Right cardiac atrium (tissue), 5 donors: ENCODE measurements at places on chromosomes 2 and 18. TPM values are rescaled to one million over a fixed set of nuclear protein-coding genes. Genes with fewer than 3 reads are reported as not detected.
A peak's percentile ranks its signal among the peaks of the same experiment; 100 is the strongest.

LRRTM1 gene
- total RNA-seq, result 0.97 TPM

SPP2 gene
- not detected for total RNA-seq

DNA sequence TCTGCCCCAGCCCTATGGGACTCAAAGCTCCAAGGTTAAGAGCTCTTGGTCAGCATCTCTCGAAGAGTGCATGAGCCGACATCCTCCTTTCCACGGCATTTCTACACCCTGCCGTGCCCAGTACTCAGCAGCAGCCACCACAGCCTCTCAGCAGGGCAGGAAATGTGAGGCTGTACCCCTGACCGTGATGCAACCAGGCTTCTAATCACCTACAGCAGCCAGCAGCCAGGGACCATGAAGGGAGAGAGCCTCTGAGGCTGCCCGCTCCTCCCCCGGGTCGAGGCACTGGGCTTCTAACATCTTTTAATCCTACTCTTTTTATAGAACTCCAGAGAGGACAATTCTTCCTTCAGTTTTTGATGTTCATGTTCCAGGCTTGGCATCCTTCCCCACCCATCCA is 6.5 kb downstream of the CYS1 start:
- no peak for DNase-seq

GRCh38 chr18:44876024-44876423 is 195.3 kb downstream of the SETBP1 start:
- no peak for DNase-seq

DNA sequence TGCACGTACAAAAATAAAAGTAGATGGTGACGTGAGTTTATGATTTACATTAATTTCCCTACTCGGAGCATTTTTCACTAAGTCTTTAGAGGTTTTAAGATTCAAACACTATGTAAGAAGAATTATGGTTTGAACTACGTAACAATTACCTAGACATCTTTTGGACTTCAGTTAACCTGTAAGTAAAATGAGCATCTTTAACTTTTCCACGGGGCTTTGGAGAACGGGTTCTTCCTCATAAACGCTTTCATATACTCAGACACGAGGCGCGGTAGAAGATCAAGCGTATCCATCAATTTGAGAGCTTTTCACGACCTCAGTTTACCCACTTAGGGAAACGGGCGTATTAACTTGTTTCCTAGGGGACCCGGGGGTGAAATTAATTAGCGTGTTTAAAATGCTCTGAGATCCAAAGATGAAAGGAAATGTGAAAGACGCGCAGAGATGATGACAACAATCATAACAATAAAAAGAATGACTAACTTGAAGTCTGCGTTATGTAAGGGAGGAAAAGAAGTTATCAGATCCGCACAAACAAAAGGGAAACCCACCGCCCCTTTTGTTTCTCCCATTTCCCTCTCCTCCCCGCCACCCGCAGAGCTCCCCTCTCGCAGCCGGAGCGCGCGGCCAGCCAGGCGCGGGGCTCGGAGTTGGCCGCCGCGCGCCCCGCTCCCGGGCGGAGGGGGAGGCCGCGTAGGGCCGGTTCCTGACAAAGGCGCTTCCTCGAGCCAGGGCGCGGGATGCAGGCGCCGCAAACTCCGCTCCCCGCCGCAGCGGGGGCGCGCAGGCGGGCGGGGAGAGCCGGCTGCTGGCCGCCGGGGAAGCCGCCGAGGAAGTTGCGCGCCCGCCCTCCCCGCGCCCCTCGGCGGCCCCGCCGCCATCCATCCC is 807 bp downstream of the PELI1 start:
- no peak for DNase-seq

DNA sequence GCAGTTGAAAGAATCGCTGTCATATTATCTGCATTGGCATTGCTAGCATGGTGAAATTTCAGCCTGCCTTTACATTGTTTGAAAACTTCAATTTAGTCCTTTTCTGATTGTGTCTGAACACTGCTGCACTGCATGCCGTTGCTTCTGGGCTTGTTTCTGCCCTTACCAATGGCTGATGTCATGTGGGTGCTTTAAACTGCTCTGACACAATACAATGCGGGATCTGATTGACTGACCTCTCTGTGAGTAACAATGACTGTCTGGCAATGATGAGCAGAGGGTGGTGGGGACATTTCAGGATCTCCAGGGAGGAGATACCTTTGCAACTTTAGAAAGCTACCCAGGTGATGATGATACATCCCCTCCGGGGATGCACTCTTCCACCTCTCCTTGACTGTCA is 119.5 kb upstream of the ZBTB14 start:
- DNase-seq, result no peak

DNA sequence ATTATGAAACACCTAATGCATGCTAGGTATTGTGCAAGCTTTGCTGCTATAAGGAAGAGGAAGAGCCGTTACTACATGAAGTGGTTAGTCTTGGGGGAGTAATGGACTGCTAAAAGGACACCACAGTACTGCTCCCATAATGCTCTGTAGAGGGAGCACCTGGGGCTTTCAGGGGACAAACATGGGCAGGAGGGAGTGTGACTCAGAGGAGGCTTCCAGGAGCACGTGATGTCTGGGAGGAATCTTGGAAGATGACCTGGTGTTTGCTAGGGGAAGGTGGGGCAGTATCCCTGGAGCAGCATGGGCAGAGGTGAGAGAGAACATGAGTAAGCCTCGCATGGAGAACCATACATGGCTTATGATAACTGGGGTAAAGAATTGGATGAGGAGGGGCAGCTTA is 18.8 kb downstream of the MAPK4 start:
- DNase-seq, result no peak

- no peak for DNase-seq
Observed at GRCh38 chr2:47075361-47076125, 79.6 kb downstream of the STPG4 start.

GRCh38 chr2:54372361-54372760 is 83.8 kb upstream of the SPTBN1 start:
- no peak for DNase-seq

GRCh38 chr18:27860011-27860410 is 316.9 kb downstream of the CDH2 start:
- DNase-seq, result no peak

GRCh38 chr18:2656237-2656980 is 883 bp downstream of the SMCHD1 start:
- peak; percentile 56 for DNase-seq

STPG4 gene
- 0.29 TPM for total RNA-seq

PPP1CB gene
- 383 TPM for total RNA-seq

GRCh38 chr18:73647391-73647790 is 500.2 kb downstream of the FBXO15 start:
- no peak for DNase-seq

DNA sequence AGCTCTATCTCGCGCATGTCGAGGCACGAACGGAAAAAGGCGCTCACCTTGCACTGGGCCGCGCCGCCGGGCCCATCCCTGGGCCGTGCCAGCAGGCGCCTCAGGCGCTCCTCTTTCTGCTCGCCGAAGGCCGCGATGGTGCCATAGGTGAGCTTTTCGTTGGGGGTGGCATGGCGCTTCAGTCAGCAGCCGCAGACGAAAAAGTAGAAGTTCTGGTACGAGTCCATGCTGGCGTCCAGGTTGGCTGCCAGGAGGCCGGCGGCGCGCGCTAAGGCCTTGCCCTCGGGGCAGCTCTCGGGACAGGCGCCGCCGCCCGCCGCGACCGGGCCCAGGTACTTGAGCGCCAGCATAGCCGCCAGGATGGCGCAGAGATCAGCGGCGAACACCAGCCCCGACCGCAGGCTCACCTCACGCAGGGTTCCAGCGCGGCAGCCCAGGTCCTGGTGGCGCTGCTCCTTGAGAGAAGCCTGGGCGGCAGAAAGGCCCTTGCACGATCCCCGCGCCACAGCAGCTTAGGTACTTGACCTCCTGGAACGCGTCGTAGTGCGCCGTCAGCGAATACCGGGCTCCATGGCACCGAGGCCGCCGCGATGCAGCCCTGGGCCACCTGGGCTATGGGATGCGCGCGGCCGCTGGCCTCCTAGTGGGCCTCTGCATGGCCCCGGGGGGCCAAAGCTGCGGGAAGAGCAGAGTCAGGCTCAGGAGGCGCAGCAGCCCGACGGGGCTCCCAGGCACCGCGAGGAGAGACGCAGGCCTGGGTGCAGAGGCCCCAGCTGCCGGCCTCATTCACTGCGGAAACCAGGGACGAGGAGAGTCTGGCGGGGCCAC is 12.8 kb downstream of the ALPG start:
- no peak for DNase-seq

ABCG5 gene
- total RNA-seq, result not detected

- DNase-seq, result no peak
Observed at GRCh38 chr18:3472681-3473544, 22.9 kb downstream of the TGIF1 start.

GRCh38 chr18:5424903-5425664 is 118.7 kb downstream of the EPB41L3 start:
- DNase-seq, result no peak

ZNF385B gene
- total RNA-seq, result 52.7 TPM

GRCh38 chr2:51222106-51222505 is 190.2 kb upstream of the NRXN1 start:
- DNase-seq, result no peak

- no peak for DNase-seq
Observed at GRCh38 chr2:158578703-158579330, 122.1 kb downstream of the PKP4 start.

CDCA7 gene
- total RNA-seq, result 0.31 TPM

DNA sequence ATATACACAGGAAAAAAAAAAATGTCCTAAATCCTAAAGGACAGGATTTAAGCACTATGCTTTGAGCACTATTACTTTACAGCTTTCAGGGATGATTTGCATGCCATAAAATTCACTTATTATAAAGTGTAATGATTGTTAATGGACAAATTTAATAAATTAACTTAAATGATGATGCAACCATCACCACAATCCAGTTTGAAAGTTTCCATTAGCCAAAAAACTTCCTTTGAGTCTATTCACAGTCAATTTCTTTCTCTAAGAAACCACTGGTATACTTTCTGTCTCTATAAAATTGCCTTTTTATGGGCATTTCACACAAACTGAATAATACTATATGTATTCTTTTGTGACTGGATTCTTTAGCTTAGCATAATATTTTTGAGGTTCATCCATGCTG is 111.1 kb upstream of the RIOK3 start:
- DNase-seq, result no peak

GRCh38 chr2:178163395-178163794 is 30.9 kb upstream of the OSBPL6 start:
- DNase-seq, result no peak

DNA sequence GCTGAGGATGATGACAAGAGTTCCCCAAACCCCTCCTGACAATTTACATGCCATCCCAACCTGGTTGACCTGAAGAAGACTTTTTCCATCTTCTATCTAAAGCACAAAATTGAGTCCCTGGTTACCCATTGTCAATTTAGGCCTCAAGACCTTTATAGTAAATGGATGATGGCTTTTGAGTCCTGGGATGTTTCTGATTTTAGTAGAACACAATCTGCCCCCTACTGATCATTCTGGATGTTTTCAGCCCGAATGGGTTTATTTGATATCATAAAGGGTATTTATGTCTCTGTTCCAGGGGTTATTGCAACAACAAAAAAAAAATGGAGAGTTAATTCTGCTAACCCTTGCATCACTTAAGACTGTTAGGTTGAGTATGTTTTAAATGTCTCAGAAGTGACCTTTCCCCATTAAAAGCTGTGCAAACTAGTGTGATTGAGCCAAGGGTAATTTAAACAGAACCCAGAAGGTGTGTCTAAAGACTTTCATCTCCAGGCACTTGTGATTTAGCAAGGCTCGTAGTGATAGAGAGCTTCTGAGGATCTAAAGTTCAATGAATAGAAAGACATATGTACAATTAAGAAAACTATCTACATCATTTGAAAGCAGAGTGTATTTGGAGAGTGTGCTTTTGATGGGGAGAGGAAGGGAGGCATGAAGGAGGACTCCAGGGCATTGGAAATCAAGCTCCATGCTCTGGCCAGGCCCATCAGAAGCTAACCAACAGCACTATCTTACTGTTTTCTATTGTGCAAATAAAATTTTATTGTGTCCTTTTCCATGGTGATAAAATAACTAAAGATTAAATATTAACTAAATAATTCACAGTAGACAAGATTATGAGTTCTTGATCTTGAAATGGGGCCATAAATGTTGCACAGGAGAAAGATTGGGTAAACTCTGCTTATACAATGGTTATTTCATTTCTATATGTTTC is 96.6 kb upstream of the NOSTRIN start:
- no peak for DNase-seq

DNA sequence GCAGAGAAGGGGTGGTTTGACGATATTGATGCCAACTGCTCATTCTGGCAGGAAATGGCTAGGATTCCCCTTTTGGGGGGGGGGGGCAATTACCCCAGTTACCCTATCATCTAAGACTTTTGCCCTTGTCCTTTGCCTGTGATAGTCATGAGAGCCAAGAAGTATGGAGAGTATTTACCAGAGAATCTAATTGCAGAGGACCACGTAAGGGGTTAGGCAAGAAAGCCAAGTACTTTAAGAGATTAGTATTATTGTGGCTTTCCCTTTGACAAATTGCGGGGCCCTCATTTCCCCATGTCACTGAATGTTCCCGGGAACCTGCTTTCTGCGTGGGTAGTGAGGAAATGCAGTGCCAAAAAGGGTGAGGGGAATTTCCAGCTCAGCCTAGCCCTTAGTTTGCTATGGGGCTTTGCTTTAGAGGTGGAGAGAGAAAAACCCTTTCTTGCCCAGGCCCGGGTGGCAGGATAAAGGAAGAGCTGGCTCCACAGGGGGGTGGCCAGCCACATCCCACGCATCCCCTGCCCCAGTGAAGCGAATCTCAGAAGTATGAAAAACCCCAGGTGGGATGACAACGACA is 1.5 kb downstream of the AQP4 start:
- no peak for DNase-seq

LIMS3 gene
- total RNA-seq, result 3.3 TPM

DNA sequence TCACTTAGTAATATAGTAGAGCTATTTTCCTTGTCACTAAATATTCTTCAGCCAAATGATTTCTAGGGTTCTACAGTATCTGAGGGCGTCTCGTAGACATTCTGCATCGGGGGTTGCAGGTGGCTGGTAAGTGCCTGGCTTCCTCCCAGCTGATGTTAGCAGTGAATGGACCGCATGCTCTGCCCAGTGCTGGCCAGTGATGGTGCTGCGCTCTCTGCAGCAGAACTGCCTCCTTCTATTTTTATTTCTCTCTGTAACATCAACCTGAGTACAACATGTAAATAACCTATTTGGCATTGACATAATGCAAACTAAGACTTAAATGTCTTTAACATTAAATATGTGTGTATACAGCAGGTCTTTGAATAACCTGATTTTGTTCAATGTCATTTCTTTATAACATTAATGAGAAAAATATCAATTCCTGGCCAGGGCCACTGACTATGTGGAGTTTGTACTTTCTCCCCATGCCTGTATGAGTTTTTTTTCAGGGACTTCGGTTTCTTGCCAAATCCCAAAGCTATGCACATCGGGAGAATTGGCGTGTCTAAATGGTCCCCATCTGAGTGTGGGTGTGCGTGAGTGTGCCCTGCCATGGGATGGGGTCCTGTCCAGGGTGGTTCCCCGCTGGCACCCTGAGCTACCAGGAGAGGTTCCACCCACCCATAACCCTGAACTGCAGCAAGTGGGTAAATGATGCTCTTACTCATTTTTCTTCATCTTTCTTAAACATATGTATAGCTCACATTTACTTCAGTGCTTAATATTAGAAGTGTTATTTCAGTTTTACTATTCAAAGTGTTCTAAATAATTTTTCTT is 278.2 kb upstream of the EPAS1 start:
- DNase-seq, result no peak
